ENCODE measurements at places on chromosomes 2 and 18. TPM values are rescaled to one million over a fixed set of nuclear protein-coding genes. Genes with fewer than 3 reads are reported as not detected.

DNA sequence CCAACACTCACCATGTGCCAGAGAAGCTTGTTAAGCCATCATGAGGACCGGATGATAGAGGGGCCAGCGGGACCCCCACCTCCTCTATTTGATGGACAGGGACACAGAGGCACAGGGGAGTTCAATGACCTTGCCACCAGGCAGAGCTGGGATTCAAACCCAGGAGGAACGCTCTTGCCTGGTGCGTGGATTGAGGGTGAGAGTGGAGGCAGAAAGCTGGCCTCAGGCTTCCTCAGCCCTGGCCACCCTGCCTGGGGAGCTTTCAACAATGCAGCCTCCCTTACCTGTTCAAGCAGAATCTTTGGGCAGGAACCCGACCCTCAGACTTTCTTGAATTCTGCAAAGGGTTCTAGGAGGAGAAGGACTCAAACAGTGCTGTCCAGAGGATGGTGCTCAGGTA, 39.9 kb upstream of the MAL start:
- H3K36me3 ChIP-seq: no peaks in the 10 kb centered on the region
- peaks cover 24% of the 10 kb centered on the region for H3K27me3 ChIP-seq
- no peak for DNase-seq
- no peaks in the 10 kb centered on the region for H3K4me1 ChIP-seq
- no peak overlapping the region for H3K27ac ChIP-seq
- no peak overlapping the region for H3K4me3 ChIP-seq

GRCh38 chr18:39681061-39681460, 2115.5 kb upstream of the CELF4 start:
- H3K27me3 ChIP-seq: no peaks in the 10 kb centered on the region
- H3K36me3 ChIP-seq: no peaks in the 10 kb centered on the region
- H3K4me1 ChIP-seq: no peaks in the 10 kb centered on the region
- H3K4me3 ChIP-seq: no peak overlapping the region
- DNase-seq: no peak

The ALPP gene
- 0.34 TPM for total RNA-seq

The MC5R gene
- total RNA-seq: not detected

The UNC80 gene
- total RNA-seq: not detected

The RNF125 gene
- total RNA-seq: 7.4 TPM

DNA sequence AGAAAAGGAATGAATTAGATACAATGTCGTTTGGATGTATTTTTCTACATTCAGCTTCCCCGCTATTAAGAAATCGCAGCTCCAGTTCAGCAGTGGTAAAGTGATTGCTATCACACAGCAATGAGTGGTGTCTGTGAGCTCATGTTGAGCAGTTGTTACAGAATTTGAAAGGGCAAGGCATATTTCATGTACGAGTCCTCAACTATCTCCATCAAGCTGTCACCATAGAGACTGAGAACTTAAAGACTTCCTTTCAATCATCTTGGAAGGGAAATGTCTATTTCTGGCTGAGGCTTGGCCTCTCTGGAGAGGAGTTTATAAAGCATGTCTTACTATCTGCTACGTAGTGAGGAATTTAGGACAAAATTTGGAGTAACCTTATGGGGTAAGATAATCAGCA, 24.4 kb upstream of the FAM117B start:
- no peaks in the 10 kb centered on the region for H3K4me1 ChIP-seq
- no peaks in the 10 kb centered on the region for H3K36me3 ChIP-seq
- no peak for DNase-seq
- no peaks in the 10 kb centered on the region for H3K27me3 ChIP-seq

DNA sequence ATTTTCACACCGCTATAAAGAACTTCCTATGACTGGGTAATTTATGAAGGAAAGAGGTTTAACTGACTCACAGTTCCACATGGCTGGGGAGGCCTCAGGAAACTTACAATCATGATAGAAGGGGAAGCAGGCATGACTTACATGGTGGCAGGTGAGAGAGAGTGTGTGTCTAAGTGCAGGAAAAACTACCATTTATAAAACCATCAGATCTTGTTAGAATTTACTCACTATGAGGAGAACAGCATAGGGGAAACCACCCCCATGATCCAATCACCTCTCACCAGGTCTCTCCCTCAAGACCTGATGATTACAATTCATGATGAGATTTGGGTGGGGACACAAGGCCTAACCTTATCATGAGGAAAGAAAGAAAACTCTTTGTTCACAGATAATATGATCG, 174.6 kb downstream of the SRBD1 start:
- no peaks in the 10 kb centered on the region for H3K36me3 ChIP-seq
- no peak overlapping the region for H3K4me3 ChIP-seq
- no peaks in the 10 kb centered on the region for H3K27me3 ChIP-seq
- H3K4me1 ChIP-seq: no peaks in the 10 kb centered on the region

DNA sequence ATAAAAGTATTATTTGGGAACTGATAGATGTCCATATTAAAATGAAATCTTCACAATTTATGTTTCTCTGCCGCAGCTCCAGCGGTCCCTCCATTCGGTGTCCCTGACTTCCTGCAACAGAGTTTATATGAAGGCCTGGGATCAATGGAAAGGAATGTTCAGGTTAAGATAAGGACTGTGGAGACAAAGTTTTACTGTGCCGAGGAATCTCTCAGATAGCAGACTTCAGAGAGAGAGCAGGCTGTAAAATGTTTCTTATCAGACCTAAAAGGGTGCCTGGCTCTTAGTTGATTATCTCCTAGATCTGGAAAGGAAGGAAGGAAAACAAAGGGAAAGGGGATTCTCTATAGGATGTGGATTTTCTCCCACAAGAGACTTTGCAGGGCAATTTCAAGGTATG, 193.7 kb upstream of the PIEZO2 start:
- no peak overlapping the region for H3K27ac ChIP-seq
- H3K4me1 ChIP-seq: no peaks in the 10 kb centered on the region
- no peaks in the 10 kb centered on the region for H3K36me3 ChIP-seq
- no peak for DNase-seq
- no peaks in the 10 kb centered on the region for H3K27me3 ChIP-seq

- H3K27ac ChIP-seq: no peak overlapping the region
- no peaks in the 10 kb centered on the region for H3K4me1 ChIP-seq
- H3K4me3 ChIP-seq: no peak overlapping the region
Measured at GRCh38 chr18:34867520-34867919, 157.4 kb downstream of the DTNA start.

- no peaks in the 10 kb centered on the region for H3K27me3 ChIP-seq
- H3K4me1 ChIP-seq: no peaks in the 10 kb centered on the region
- no peak overlapping the region for H3K27ac ChIP-seq
- no peaks in the 10 kb centered on the region for H3K36me3 ChIP-seq
- no peak for DNase-seq
Measured at GRCh38 chr18:22322243-22322691, 95.4 kb downstream of the CTAGE1 start.

DNA sequence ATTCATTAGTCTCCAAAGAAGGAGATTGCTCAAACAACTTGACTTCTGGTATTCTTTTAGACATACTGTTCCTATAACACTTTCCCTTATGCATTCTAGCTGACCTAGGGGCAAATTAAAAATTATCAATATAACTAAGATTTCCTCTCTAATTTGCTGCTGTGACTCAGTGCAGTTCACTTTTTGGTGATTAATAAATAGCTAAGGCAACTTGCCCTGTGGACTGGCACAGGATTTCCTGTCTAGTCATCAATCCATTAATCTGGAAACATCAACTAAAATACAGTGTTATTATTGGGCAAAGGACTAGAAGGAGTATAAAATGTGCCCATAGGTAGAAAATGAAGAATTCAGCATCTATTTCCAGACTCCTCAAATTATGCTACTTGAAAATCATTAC, 83.5 kb upstream of the SERPINE2 start:
- no peaks in the 10 kb centered on the region for H3K27me3 ChIP-seq
- H3K4me3 ChIP-seq: no peak overlapping the region
- no peaks in the 10 kb centered on the region for H3K4me1 ChIP-seq
- no peak overlapping the region for H3K27ac ChIP-seq
- H3K36me3 ChIP-seq: no peaks in the 10 kb centered on the region
- DNase-seq: no peak

The UGT1A5 gene
- total RNA-seq: not detected

GRCh38 chr18:43919551-43919950, 642.3 kb upstream of the SYT4 start:
- H3K4me3 ChIP-seq: no peak overlapping the region
- no peak for DNase-seq
- no peaks in the 10 kb centered on the region for H3K27me3 ChIP-seq
- H3K4me1 ChIP-seq: no peaks in the 10 kb centered on the region
- H3K27ac ChIP-seq: no peak overlapping the region
- H3K36me3 ChIP-seq: no peaks in the 10 kb centered on the region

DNA sequence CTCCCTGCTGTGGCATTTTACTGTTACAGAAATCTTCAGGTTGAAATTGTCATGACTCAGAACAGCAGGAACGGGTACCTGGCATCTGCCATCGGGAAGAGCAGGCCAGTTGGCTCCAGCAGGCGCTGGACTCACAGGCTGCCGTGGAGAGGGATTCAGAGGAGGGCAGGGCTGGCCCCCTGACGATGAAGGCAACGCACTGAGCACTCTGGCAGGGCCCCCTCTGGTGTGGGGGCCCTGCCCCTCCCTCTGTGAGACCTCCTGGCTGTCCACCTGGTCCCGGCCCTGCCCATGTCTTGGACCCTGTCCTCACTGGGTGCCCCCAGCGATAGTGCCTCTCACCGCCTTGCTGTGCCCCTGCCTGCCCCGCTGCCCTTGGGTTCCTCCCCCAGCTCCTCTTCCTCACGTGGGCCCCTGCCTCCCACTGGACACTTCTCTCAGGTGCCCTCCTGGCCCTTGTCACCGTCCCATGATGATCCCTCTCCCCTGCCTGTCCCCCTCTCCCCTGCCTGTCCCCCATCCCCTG, 23.3 kb upstream of the ALLC start:
- H3K36me3 ChIP-seq: no peaks in the 10 kb centered on the region
- no peaks in the 10 kb centered on the region for H3K27me3 ChIP-seq
- H3K4me3 ChIP-seq: no peak overlapping the region
- DNase-seq: no peak
- H3K4me1 ChIP-seq: no peaks in the 10 kb centered on the region

DNA sequence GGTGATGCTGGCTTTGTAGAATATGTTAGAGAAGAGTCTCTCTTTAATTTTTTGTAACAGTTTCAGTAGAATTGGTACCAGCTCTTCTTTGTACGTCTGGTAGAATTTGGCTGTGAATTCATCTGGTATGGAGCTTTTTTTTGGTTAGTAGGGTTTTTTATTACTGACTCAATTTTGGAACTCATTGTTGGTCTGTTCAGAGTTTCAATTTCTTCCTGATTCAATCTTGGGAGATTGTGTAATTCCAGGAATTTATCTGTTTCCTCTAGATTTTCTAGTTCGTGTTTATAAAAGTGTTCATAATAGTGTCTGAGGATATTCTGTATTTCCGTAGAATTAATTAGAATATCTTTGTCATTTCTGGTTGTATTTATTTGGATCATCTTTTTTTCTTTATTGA, 943.5 kb downstream of the TRIB2 start:
- H3K4me1 ChIP-seq: no peaks in the 10 kb centered on the region
- no peak for DNase-seq
- H3K27ac ChIP-seq: no peak overlapping the region
- no peaks in the 10 kb centered on the region for H3K36me3 ChIP-seq
- H3K4me3 ChIP-seq: no peak overlapping the region
- H3K27me3 ChIP-seq: no peaks in the 10 kb centered on the region

GRCh38 chr18:56869189-56869777, 218.1 kb downstream of the WDR7 start:
- peak; percentile 55 for DNase-seq
- no peaks in the 10 kb centered on the region for H3K36me3 ChIP-seq
- H3K27me3 ChIP-seq: no peaks in the 10 kb centered on the region
- no peak overlapping the region for H3K27ac ChIP-seq
- H3K4me3 ChIP-seq: no peak overlapping the region
- H3K4me1 ChIP-seq: no peaks in the 10 kb centered on the region

DNA sequence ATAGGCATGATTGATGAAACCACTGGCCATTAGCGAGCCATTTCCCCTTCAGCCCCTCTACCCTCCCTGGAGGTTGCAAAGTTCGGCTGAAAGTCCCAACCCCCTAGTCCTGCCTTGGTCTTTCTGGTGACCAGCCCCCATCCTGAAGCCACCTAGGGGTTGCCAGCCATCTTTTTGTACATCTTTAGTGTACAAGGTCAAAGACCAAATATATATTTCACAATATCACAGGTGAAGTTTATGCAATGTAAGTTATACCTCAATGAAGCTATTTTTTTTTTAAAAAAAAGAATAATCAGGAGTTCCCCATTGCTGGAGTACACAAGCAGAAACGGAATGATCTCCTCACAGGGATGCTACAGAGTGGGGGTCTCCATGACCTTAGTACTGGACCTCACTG, 31.3 kb downstream of the OSBPL1A start:
- H3K27ac ChIP-seq: no peak overlapping the region
- no peaks in the 10 kb centered on the region for H3K27me3 ChIP-seq
- no peaks in the 10 kb centered on the region for H3K4me1 ChIP-seq
- peaks cover 3% of the 10 kb centered on the region for H3K36me3 ChIP-seq
- H3K4me3 ChIP-seq: no peak overlapping the region

- no peak overlapping the region for H3K27ac ChIP-seq
- no peak for DNase-seq
- no peak overlapping the region for H3K4me3 ChIP-seq
- no peaks in the 10 kb centered on the region for H3K4me1 ChIP-seq
Measured at GRCh38 chr18:50395093-50395492, 20.2 kb downstream of the SKA1 start.

- no peak overlapping the region for H3K4me3 ChIP-seq
- no peak overlapping the region for H3K27ac ChIP-seq
- H3K27me3 ChIP-seq: no peaks in the 10 kb centered on the region
- no peaks in the 10 kb centered on the region for H3K36me3 ChIP-seq
Measured at GRCh38 chr2:238694136-238694755, 153.6 kb upstream of the TWIST2 start.

- H3K27ac ChIP-seq: no peak overlapping the region
- H3K4me1 ChIP-seq: peaks cover 19% of the 10 kb centered on the region
- no peaks in the 10 kb centered on the region for H3K27me3 ChIP-seq
- peak; percentile 67 for DNase-seq
Measured at GRCh38 chr2:190340369-190340768, 3.0 kb upstream of the INPP1 start.

DNA sequence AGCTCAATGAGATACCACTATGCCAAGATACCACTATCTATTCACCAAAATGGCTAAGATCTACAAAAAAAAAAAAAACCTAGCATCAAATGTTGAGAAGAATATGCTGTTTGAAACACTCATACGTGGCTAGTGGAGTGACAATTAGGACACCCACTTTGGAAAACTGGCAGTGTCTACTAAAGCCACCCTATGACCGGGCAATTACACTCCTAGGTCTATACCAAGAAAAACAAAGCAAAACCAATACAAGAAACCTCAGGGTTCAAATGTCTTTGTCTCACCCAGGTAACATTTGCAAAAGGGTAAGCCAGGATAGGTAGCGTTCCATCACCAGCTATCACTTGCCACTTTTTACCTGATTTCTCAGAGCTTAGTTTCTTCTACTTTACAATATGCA, 123.6 kb upstream of the CAB39 start:
- no peak overlapping the region for H3K4me3 ChIP-seq
- no peaks in the 10 kb centered on the region for H3K27me3 ChIP-seq
- no peaks in the 10 kb centered on the region for H3K4me1 ChIP-seq
- DNase-seq: no peak

The AMER3 gene
- not detected for total RNA-seq

- H3K36me3 ChIP-seq: no peaks in the 10 kb centered on the region
- no peak for DNase-seq
- H3K4me1 ChIP-seq: no peaks in the 10 kb centered on the region
- no peak overlapping the region for H3K4me3 ChIP-seq
- 0 out of 2 replicates have a peak, but pooled peaks cover 3% of the 10 kb centered on the region for H3K27me3 ChIP-seq
- no peak overlapping the region for H3K27ac ChIP-seq
Measured at GRCh38 chr18:34591920-34592444, 118.1 kb upstream of the DTNA start.

The SPEG gene
- total RNA-seq: 56.6 TPM
